Gastrocnemius medialis (tissue), 4 donors: ENCODE measurements at places on chromosomes 16 and 17. TPM values are rescaled to one million over a fixed set of nuclear protein-coding genes. Genes with fewer than 3 reads are reported as not detected.

GRCh38 chr16:4048481-4048880, 67.8 kb downstream of the ADCY9 start:
- H3K4me3 ChIP-seq, result no peak overlapping the region
- no peak overlapping the region for H3K27ac ChIP-seq
- H3K27me3 ChIP-seq, result no peaks in the 10 kb centered on the region
- peaks cover 20% of the 10 kb centered on the region for H3K4me1 ChIP-seq
- H3K36me3 ChIP-seq, result no peaks in the 10 kb centered on the region
- no peak for DNase-seq

Gene NPTX1
- total RNA-seq, result 0.22 TPM

DNA sequence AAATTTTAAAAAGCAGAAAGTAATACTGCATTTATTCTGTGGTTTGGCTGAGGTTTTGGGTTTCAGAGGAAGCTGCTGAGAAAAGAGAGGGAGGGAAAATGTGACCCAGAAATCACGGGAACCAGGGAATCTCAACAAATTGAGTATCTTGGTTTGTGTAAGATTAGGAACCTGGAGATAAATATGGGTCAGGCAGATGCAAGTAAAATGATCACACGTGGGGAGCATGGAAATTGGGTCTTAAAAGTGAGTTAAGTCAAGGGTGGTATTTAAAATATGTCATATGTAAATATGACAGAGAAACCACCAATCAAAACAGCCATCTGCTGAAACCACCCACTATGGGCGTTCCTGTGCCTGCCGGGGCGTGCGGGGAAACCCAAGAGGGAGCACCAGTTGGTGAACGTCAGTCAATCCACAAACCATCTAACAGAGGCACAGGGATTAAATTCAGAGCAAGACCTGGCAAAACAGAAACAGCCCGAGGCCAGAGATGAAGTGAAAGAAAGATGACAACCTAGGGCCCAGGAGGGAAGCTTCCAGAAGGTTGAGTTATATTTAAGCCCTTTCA, 33.4 kb downstream of the CDH13 start:
- peak overlapping the region; percentile 95 for H3K27ac ChIP-seq
- peaks cover 29% of the 10 kb centered on the region for H3K4me1 ChIP-seq
- H3K27me3 ChIP-seq, result no peaks in the 10 kb centered on the region
- peak overlapping the region; percentile 47 for H3K4me3 ChIP-seq

DNA sequence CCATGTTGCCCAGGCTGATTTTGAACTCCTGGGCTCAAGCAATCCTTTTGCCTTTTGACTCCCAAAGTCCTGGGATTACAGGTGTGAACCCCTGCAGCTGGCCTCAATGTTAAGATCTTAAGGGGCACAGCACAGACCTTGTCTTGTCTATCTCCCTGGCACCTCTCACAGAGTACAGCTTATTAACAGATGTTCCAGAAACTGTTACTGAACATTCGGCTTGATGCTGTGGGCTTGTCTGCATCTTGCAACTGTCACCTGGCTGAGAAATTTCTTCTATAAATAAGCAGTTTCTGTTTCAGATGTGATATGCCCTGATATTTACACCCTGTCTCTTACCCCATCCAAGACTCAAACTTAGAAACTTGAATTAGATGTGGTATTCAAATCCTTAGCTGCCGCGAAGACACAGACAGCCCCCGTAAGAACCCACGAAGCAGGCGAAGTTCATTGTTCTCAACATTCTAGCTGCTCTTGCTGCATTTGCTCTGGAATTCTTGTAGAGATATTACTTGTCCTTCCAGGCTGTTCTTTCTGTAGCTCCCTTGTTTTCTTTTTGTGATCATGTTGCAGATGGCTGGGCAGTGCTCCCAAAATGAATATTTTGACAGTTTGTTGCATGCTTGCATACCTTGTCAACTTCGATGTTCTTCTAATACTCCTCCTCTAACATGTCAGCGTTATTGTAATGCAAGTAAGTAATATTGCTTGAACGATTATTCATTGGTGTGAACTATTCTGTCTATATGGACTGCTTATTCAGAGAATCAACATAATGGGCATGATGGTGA, at the start of gene TNFRSF17:
TNFRSF17 (plus strand) TSS at position 450 of the 791 bp plus-strand sequence; CDS start at position 565, 115 bp downstream.
- no peak for DNase-seq
- no peaks in the 10 kb centered on the region for H3K36me3 ChIP-seq
- peaks cover 3% of the 10 kb centered on the region for H3K4me1 ChIP-seq
- H3K4me3 ChIP-seq, result no peak within 1 kb of the TSS
- no peak within 1 kb of the TSS for H3K27ac ChIP-seq

Gene PHOSPHO1
- 1.0 TPM for total RNA-seq

Gene XAF1
- total RNA-seq, result 11.8 TPM

DNA sequence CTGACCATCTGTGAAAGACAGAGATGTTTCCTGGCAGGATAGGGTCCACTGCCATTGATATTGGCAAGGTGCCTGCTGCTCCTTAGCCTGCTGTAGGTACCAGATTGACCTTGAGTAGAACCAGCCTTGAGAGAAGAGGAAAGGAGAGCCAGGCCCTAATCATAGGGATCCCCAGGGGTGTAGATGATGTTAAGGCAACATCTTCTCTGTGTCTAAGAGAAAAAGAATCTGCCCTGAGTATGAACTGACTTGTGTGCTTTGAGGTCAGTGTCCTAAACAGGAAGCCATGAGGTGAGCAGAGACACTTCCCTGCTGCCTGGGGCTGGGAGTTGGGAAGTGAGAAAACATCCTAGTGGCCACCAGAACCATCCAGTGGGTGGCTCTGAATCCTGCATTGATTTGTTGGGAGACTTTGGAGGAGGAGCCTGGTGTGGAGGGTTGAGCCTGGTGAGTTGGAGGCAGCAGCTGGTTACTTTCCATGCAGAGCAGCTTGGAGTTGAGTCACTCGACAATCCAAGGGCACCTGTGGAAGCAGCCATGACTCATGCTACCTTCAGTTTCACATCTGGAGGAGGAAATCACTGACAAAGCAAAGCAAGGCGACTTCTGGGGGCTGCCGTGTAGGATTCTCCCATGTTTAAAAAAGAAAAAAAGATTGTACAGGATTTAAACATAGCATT, 47.8 kb downstream of the BMERB1 start:
- no peaks in the 10 kb centered on the region for H3K4me1 ChIP-seq
- no peaks in the 10 kb centered on the region for H3K27me3 ChIP-seq
- no peak overlapping the region for H3K4me3 ChIP-seq
- no peaks in the 10 kb centered on the region for H3K36me3 ChIP-seq
- peak overlapping the region; percentile 9 for H3K27ac ChIP-seq

Gene KRTAP4-5
- total RNA-seq, result not detected
